ENCODE measurements at places on chromosomes 4 and X.

DNA sequence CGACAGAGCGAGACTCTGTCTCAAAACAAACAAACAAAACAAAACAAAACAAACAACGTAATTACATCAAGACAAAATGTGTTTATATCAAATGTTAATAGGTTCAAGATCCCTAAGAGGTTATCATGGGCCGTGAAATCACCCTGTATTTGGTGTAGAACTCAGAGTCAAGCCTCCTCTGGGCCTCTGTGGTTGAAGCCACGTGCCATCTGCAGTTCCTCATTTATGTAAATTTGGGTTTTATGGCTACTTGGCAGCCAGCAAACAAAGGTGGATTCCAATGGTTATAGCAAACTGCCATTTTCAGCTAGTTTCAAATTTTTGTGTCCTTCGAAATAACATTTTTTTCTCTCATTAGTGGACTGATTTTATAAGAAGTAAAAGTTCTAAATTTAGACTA is 16.4 kb downstream of the NSDHL start:
- no peak for DNase-seq

GRCh38 chr4:145960012-145960411 is 21.4 kb upstream of the ZNF827 start:
- no peak for DNase-seq

DNA sequence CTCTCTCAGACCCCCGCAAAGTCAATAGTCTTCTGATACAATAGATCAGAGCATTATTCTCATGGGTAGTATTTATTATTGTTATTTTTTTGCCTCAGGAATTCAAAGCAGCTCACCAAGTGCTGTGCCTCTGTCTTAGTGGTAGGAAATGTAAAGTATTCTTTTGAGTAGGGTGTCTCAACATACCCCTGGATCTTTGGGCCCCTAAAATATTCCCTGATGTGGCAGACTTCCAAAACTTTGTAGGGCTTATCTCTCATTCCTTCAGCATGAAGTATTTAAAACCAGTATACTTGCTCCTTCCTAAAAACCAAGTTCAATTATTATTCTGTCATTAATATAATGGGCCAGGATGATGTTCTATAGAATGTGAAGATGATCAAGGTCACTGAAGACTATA is 115.3 kb upstream of the ZNF827 start:
- DNase-seq: no peak

DNA sequence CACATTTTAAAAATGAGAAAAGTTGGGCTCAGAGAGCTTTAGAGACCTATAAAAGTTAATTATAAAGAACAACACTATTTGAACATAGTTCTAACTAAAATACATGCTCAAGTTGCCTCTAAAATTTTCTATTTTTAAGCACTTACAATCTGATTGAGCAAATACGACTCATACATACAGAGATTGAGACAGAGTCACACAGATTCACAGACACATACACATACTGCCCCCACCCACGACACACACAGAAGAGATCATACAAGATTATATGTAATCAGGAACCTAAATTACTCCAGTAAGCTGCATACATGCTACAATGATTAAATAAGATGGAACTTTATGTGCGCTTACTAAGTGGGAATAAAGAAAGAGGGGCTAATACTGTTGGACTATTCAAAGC is 2.7 kb upstream of the ASB5 start:
- DNase-seq: no peak

- no peak for DNase-seq
These were observed 673.3 kb downstream of the GALNTL6 start for GRCh38 chr4:172486531-172486930.

DNA sequence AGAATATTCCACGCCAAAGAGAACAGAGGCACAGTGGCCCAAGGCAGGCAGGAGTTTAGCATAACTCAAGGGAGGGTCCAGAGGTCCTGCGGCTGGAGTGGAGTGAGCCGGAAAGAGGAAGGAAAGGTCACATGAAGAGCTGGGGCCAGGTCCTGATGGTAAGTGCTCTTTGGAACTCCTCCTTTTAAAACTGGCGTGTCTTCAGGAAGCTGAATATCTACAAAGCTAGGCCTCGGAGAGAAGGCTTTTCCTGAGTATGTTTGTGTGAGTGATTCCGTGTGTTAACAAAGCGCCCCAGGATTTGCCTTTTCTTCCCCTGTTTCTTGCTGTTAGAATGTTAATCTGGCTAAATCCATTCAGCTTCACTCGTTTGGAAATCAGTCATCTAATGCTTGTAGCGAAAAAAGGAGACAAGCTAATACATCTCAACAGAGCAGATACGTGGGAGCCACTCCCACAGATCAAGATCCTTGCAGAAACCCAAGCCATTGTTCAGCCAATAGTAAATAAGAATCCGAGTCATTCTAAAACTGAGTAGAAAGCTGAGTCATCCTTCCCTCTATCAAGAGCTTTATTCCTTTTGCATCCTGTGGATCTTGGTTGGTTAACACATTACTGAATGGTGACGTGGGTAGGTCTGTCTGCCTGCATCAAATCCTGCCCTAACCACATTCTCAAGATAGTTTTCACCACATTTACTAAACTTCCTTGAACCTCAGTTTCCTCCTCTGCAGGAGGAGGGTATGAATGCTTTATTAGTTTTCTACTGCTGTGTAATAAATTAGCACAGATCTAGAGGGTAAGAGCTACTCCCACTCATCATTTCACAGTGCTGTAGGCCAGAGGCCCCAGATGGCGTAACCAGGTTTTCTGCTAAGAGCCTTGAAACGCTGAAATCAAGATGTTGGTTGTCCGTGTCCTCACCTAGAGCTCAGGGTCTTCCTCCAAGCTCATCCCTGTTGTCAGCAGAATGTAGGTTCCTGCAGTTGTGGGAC is 43.2 kb upstream of the RBM47 start:
- peak; percentile 40 for DNase-seq

DNA sequence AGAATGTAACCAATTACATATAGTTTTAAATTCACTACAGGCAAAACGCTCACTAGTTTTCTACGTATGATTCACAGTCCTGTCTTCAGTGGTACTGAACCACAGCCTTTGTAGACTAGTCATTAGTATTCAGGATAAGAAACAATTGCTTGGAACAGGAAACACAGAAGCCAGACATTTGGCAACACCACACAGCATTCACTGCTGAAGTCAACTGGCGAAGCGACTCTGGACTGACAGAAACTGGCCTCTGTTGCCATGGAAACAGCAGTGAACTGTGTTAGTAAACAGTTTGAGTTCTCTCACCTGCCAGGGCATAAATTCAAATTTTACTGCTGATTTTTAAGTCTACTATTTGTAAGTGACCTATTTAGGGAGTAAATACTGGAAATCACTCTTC is 57.6 kb downstream of the MAPK10 start:
- DNase-seq: no peak

DNA sequence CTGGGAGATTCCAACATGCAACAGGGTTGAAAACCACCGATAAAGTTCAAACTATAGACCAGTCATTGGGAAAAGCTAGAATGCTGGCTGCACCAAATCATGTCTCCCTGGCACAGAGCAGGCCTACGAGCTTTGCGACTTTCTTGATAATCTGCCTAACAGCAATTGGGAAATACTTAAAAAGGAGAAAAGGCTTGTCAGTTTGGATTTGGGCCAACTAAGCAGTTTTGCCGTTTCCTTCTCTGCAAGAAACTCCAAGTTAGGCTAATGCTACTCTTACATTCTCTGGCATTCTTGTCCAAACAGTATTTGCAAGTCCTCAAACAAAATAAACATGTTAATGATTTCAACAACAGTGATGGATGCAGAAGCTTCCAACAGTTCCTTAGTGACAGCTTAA is 87.9 kb downstream of the PDK3 start:
- no peak for DNase-seq

- DNase-seq: no peak
These were observed 115.2 kb downstream of the SORCS2 start for GRCh38 chr4:7307394-7308099.

GRCh38 chrX:75303795-75304194 is 29.9 kb downstream of the UPRT start:
- DNase-seq: no peak

GRCh38 chr4:151703401-151703800 is 57.4 kb downstream of the GATB start:
- no peak for DNase-seq

GRCh38 chr4:176902710-176903323 is 110.1 kb upstream of the VEGFC start:
- DNase-seq: no peak

DNA sequence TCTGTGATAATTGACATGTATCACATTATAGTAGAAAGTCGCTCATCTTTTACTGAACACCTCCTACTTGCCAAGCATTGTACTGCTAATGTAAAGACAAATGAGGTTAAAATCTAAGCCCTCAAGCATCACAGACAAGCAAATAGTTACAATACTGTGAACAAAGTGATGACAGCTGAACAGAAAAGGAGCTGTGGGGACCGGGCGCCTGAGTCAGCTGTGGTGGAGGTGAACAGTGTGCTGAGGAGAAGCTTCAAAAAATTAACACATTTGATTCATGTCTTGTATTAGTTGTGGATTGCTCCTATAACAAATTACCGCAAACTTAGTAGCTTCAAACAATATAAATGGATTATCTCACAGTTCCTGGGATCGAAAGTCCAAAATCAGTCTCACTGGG is 124.3 kb downstream of the MAPK10 start:
- no peak for DNase-seq

DNA sequence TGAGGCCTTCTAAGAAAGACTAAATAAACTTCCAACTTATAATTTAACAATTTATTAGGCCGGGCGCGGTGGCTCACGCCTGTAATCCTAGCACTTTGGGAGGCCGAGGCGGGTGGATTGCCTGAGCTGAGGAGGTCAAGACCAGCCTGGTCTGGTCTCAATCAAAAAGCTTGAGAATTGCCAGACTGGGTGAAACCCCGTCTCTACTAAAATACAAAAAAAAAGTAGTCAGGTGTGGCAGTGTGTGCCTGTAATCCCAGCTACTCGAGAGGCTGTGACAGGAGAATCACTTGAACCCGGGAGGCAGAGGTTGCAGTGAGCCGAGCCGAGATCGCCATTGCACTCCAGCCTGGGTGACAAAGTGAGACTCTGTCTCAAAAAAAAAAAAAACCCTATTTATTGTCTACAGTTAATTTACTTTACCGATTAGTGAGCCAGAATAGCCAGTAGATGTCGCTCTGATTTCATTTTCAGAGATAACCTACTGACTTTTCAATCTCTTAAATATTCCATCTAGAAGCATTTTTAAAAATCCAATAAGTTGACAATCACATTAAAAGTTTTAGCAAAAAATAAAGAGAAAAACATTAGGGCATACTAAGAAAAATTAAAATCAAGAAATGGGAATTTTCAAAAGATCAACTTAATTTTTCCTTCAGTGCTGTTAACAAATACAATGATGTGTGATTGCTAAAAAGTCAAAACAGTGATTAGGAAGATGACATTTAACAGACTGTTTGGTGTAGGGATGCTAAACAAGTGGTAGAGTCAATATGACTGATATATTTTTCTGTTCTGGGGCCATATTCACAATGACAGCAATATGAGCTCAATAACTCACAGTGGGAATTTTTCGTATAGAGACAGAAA is 4.3 kb upstream of the SHROOM3 start:
- peak; percentile 3 for DNase-seq

GRCh38 chr4:73912191-73912590 is 43.0 kb downstream of the CXCL1 start:
- DNase-seq: no peak

DNA sequence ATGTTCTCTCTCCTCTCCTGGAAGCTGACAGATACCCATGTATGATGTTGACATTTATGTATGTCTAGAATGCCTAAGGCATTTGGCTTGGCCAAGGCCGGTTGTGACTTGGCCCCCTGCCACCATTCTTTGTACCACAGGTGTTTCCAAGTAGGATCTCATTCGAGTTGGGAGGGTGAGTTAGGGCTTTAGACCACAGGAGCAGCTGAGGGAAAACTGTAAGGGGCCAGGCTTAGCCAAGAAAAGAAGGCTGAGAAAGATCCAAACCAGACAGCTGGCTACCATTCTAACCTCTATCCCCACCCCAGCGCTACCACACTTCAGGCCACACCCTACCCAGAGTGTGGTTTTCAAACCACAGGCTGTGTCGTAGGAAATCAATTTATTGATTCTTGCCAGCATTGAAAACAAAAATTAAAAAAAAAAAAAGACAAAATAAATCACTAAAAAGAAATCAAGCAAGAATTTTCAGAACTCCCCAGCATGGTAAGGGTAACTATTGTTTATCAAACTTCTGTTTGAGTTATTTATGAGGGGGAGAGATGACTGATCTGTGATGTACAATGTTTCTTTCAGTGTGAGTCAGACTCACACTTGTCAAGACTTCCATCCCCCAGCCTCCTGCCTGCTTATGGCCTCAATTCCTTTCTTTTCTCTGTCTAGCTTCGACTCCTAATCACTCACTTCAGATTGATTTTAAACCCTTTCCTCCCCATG is 9.9 kb downstream of the TMSB4X start:
- DNase-seq: no peak

- no peak for DNase-seq
These were observed 21.6 kb downstream of the TSPAN6 start for GRCh38 chrX:100615005-100615404.

DNA sequence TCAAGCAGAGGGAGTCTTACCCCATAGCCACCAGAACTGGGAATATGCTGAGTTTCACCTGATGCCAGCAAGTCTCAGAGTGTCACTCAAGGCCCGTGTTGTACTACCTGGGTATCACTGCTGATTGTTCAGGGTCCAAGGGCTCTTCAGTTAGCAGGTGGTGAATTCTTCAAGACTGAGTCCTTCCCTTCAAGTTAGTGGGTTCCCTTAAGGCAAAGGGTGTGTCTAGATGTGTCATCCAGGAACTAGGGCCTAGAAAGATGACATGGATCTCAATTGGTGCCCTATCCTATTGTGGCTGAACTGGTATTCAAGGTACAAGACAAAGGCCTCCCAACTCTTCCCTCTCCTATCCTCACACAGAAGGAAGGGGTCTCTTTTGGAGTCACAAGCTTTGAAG is 159.9 kb upstream of the DIPK2B start:
- no peak for DNase-seq

DNA sequence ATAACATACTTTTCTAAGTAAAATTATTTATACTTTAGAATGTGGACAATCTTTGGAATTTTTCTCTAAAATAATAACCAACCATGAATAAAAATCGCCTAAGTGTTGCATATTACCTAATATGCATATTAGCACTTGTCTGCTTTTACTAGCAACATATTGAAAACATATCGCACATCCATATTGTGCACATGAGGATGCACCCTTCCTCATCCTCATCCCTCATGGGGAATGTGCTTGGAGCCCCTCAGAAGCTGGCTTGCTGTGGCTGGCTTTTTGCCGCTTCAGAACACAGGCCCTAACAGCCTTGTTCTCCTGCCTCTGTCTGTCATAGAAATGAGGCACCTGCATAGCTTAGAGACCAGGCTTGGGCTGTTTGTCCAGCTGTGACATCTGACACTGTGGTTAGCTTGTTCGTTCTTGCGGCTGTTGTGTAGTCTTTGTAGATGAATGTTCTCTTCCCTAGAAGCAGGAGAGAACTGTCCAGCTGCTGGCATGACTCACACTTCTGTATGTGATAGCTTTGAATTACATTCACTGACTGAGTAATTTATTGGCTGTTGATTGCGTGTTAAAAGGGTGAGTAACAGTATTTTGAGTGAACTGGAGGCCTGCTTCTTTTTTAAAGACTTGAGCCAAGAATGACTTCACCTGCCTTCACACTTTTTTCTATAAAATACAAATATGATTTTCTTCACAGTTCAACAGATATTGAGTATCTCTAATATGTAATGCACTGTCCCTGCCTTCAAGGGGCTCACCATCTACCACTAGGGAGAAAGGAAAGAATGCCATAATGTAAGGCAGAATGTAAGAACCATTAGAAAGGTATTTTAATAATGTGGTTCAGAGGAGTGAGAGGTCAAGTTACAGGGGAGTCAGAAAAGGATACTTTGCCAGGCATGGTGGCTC is 81.9 kb downstream of the HMGB2 start:
- DNase-seq: no peak
